ENCODE measurements at places on chromosomes 1 and 21.

DNA sequence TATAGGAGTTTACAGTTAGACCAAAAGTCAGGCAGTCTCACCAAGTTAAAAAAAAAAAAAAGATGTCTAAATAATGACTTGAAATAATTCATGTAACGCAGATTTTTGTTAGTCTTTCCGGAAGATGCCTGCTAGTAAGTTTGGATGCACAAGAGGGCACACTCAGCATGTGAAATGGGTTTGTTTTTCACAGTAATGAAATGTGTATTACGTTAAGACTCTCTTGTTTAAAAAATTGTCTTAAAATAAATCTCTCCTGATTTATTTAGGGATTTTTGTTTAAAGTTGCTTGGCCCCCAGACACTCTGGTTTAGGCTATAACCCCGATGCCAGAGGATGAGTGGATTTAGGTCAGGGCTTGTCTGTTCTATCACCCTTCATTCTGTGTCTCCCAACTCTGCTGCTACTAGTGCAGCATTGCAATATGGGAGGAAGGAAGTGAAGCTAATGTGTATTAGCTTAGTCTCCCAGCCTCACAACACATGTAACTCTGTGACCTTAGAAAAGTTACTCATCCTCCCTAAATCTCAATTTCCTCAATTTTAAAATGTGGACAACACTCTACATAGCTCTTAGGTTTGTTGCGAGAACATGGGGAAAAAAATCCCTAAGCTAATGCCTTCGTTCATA, 25.7 kb downstream of the CTH start:
- DNase-seq, result no peak

DNA sequence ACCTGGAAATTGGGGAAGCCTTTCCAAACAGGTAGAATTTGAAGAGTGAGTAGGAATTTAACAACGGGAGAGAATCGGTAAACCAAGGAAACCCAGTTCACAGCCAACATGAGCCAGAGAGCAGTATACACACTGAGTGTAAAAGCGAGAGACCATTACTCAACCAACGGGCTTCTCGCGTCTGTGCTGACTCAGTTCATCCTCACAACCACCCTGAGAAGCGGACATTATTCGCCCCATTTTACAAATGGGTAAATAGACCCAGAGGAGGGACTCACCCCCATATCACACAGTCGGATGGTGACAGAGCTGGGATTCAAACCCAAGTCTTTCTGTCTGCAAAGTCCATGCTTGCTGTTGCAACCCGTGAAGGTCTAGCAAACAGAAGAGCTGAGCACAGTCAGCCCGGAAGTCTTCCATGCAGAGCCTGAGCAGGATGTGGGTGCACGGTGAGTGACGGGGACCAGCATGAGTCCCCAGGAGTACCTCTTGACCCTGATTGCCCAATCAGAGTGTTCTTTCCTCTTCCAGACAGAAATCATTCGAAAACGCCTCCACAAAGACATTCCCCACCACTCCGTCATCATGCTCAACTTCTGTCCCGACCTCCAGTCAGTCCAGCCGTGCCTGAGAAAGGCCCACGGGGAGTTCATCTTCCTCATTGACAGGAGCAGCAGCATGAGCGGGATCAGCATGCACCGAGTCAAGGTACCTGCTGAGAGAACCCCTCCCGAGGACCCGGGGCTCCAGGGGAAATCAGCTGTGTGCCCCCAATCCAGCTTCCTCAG, 32.3 kb downstream of the VWA5B1 start:
- no peak for DNase-seq

DNA sequence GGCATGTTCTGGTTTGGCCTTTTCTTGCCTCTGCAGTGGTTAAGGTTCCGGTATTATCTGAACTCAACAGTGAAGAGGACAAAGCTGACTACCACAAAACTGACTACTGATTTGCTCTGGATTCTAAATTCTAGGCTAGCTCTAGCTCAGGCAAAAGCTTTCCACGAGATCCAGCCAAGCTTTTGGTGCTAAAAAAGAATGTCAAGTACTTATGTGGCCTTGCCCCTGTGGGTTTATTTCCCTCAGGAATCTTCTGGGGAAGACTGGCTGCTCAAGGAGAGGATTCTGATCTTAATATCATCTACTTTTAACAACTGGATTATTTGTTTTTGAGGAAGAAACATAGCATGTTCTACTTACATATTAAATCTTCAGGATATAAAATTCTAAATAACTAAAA, 26.1 kb upstream of the MTMR11 start:
- DNase-seq, result no peak

- DNase-seq, result no peak
Observed at GRCh38 chr1:60227601-60228000, 154.0 kb upstream of the C1orf87 start.

DNA sequence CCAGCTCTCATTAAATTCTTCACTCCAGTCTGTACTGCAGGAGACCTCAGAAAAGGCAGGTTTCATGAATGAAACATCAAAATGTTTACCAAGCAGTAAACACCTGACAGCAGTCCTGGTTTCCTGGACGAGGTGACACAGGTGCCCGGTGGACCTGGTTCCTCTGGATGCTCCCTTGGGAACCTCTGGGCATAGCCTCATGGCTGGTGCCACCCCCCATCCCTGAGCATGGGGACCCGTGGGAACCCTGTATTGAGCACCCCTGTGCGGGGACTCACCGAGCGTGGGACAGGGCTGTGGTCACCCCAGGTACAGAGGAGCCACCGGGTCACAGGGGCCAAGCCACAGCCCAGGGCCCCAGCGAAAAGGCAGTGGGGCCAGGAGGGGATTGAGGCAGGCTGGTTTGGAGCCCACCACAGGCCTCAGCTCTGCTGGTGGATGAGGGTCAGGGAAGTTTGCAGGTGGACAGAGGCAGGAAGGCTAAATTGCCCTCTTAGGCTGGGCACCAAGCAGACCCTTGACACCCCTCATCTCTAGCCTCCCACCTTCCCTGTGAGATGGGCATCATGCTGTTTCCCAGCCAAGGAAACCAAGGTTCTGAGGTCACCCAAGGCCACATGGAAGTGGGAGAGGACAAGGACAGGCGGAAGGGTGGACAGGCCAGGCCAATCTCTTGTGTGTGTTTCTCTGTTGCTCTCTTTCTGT, 158.4 kb downstream of the PTPRU start:
- no peak for DNase-seq

DNA sequence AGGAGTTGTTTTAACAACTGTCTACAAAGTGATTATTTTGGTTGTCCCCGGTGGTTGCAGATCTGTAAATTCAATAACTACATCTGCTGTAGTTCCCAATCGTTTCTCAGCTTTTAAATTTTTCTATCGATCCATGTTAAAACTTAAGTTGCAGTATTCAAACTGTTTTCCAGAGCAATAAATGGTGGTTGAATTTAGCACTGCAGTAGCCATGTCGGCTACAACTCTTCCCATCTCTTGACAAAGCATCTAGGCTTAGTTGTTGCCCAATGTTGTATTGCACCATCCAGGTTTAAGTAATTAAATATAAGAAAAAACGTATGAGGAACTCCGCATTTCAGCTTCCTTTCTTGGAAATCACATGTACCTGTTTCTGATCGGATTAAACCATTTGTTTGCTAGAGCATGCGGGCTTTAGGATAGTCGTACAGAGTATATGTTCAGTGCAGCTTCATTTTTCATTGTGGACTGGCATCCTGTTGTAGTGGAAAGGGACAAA, 996 bp downstream of the CNIH4 start:
- peak; percentile 2 for DNase-seq

DNA sequence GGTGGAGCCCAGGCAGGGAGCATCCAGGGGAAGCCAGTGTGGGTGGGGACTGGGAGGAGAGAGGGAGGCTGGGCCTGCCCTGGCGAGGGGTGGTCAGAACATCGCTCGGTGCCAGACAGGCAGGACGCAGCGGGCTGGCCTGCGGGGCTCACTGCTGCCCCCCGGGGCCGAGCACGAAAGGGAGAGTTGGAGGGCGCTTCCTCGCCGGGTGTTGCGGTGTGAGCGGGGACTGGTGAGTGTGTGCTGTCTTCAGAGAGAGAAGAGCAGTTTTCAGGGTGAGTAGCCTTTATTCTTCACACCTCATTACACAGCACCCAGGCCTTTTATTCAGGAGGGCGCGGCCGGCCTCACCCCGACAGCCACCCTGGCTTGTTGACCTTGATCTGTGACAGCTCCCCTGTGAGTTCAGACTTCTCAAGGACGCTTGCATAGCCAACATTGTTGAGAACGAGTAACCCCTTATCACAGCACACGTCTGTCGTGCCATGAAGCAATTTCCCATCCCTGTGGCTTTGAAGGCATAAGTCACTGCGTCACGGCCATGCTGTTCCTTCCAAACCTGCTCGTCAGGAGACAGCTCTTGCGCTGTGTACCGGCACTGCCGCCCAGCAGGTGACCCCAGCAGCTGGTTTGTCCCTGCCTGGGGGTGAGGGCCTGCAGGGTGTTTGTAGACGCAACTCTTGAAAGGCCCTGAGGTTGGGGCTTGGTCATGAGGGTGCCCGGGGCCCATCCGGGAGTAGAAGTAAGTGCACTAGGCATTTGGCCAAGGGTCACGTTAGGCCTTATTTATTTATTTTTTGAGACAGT, 54.6 kb downstream of the PRKCZ start:
- DNase-seq, result peak; percentile 41

GRCh38 chr1:242425232-242425631, 99.3 kb downstream of the PLD5 start:
- no peak for DNase-seq

DNA sequence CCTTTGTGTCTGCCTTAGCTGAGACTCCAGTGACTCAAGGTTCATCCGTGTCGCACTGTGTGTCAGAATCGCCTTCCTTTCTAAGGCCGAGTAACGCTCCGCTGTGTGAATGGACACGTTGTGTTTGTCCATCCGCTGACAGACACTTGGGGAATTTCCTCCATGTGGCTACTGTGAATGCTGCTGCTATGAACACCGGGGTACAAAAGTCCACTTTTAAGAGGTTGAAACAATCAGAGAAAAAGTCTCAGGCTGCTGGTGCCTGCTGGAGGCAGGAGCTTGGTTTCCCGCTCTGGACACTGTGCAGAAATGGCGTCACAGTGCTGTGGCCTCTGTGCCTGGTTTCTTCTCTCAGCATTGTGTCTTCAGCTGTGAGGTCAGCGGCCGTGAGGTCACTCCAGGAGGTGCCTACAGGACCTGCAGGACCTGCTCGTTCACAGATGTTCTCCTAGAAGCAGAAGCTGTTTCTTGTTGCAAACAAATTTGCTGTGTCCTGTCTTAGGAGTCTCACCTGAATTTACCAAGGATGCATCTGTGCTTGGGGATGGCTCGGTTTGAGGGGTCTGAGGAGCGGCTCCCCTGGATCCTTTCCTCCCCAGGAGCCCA, 34.2 kb downstream of the KRTAP10-1 start:
- DNase-seq, result no peak

DNA sequence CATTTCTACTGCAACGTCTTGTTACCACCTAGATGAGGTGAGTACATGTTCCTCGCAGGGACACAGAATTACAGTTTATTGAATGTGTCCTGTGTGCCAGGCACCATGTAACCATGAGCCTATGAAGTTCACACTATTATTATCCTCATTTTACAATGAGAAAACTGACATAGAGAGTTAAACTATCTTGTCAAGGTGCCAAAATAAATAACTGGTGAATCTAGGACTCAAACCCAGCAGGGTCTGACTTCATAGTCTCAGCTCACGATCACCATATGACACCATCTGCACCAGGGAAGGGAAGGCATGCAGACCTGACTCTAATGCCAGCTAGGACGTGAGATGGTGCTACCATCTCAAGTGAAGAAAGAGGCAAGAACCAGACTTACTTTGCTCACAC, 2.4 kb downstream of the SELE start:
- DNase-seq, result no peak

GRCh38 chr1:187692799-187693198, 864.0 kb downstream of the PLA2G4A start:
- DNase-seq, result no peak

- peak; percentile 39 for DNase-seq
Observed at GRCh38 chr1:9825093-9826074, 1.6 kb upstream of the CLSTN1 start.

DNA sequence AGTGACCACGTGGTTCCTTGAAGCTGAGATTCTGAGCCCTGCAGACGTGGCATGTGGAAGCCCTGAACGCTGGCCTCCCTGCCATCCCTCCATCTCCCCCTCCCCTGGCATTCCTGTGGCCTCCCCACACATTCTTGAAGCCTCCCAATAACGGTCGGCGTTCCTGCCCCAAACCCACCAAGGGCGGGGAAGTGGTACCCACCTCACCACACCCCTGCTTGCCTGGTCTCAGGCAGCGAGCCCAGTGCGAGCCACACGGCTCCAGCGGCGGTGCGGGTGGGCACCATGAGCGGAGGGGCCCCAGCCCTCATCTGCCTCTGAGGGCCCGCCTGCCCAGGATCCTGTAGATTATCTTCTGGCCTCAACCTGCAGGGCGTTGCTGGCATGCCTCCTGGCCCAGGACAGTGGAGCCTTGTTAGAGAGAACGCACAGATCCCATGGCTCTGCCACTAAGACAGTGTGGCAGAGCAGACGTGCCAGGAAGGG, 20.6 kb upstream of the PRELP start:
- no peak for DNase-seq

GRCh38 chr1:63063367-63063766, 259.0 kb upstream of the FOXD3 start:
- peak; percentile 26 for DNase-seq

- DNase-seq, result no peak
Observed at GRCh38 chr1:39676948-39677548, 5.1 kb upstream of the NT5C1A start.

DNA sequence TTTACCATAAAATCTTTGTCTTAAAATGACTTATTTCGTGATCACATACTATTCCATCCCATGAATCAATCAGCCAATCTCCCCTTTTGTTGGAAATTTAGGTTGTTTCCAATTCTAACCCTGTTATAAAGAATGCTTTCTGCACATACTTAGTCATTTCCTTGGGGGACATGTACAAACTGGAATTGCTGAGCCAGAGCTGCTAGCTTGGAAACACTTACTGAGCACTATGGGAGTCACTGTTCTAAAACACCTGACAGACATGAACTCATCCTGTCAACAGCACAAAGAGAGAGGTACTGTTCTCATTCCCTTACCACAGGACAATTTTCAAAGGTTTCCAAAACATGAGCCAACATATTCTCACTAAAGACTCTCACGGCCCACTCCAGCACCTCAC, 32.1 kb downstream of the AK2 start:
- no peak for DNase-seq
